ENCODE measurements at places on chromosomes 3 and 15.

GRCh38 chr3:47612879-47613278, 34.2 kb upstream of the CSPG5 start:
- no peak for DNase-seq

DNA sequence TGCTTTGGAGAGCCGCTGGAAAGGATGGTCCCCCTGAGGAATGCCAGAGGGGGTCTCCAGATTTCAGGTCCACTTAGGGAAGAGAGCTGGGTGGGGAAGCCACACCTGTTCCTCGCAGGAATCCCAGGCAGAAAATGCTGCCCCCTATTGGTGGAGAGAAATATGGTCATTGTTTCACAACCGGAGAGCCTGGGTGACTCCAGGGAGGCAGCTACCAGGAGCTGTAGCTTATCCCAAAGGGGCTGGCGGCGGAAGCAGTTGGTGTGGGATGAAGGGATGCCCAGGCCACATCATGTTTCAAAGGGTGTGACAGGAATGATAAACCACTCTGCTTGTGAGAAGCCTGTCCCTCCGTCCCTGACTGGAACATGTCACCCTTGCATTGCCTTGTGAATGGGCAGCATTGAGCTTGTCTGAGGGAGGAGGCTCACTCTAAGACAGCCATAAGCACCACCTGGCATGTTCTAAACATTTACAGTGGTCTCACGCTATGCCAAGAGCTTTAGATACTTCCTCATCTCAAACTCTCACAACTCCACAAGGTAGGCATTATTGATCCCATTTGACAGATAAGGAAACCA, 34.5 kb downstream of the POMGNT2 start:
- peak; percentile 20 for DNase-seq

GRCh38 chr3:83513051-83513450, 1445.7 kb upstream of the CADM2 start:
- DNase-seq: no peak

DNA sequence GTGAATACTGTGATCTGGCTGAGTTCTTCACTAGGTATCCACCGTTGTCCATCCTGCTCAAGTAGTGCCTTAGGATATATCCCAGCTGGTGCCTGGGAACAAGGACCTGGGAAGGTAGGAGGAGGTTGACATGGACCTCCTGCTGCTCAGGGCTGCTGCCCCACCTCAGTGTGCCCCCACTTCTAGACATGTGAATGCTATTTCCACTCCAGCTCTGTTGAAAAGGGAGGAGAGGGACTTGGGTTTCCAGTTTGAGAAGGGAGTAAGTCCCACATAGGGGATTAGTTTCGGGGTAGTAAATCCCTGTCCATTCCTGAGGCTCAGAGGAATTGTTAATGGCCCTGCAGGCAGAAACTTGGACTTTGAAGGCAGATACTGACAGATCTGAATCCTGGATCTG, 32.9 kb upstream of the ETV5 start:
- no peak for DNase-seq

- DNase-seq: no peak
Observed at GRCh38 chr3:42778644-42779043, 5.6 kb upstream of the CCDC13 start.

DNA sequence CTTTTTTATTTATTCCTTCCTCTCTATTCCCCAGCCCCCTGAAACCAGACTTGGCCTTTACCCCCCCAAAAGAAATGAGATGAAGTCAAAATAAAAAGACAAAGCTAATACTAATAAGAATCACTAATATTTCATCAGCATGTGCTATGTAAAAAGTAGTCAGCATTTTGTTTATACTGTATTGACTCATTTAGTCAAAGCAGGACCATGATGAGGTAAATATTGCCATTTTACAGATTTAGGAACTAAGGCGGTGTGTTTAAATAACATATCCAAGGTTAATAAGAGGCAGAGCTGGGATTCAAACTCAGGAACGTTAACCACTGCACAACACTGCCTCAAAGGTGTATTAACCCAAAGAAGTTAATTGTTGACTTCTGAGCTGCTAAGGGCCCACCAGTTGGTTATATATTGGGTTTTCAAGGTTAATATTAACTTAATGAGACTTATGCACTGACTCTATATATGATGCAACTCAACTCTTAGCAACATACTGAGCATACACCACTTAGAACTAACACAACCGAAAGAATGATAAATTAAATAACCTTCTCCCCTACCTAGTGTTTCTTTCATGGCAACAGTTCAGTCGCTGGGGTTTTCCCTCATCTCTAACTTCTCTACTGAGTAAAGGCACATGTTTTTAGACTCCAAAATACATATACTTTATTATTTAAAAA, 34.7 kb downstream of the FOXP1 start:
- DNase-seq: no peak
